ENCODE measurements at places on chromosomes 11 and 22.
A peak's percentile ranks its signal among the peaks of the same experiment; 100 is the strongest.

DNA sequence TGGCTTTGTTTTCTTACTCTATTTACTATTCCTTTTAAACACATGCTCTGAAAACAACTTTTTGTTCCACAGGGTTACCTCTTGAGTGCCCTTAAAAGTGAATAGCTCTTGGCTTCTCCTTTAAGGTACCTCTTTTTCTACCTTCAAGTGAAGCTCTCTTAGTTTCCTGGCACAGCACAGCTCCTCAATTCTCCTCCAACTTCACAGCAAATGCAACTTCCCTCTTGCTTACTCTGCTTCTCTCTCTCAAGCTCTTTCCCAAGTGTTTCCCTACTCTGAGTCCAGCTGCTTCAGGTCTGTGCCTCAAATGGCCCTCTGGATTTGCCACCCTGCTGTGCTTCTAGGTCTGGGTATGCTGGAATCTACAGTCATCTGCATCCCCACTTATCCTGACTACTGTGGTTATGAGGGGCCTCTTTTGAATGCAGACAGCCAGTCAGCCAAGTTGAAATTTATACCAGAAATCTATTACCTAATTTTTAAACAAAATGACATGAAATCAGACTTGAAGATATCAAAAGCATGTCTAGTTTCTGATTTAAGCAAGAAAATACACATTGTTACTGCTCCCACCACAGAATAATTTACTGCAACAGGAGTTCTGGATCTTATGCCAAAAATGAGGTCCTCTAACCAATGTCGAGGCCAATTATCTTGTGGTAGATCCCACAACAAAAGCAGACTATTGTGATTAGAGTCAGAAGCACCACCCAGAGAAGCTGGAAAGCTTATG, 371.1 kb downstream of the SOX6 start:
- DNase-seq, result no peak

- no peak for DNase-seq
Observed at GRCh38 chr22:46744581-46744980, 6.5 kb upstream of the CERK start.

- no peak for DNase-seq
Observed at GRCh38 chr22:30885001-30885366, 83.6 kb downstream of the MORC2 start.

DNA sequence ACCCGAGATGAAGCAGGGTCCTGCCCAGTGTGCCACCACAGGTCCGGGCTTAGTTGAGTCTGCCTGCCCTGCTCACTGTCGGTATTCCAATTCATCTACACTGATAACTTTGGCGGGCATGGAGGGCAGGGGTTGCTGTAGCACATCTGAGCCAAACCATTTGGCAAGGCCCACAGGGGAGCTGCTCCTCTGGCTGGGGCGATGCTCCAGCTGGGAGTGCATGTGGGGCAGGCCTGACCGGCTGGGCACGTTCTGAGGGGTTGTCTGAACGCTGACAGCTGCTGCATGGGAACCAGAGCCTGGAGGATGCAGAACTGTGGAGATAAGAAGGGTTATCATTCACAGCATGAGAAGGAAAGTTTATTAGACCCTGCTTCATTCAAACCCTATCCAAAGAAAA, 40.4 kb downstream of the DRG1 start:
- DNase-seq, result no peak

GRCh38 chr11:86699040-86699791, 26.8 kb upstream of the ME3 start:
- DNase-seq, result no peak

DNA sequence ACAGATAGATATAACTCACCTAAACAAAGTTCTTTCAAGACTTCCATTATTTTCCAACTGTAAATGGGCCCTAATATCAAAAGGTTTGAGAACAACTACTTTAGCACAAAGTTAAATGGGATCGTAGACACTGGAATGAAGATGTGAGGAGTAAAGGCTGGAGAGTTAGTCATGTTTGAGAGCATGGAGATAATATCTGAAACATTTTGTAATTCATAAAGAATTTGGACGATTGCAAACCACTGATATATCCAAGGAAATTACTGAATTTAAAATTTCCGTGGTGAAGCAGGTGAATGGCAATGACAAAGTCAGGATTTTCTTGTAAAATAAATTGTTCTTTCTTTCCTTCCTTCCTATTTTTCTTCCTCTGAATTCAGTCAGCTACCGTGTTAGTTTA, 564.9 kb downstream of the CNTN5 start:
- DNase-seq, result no peak

GRCh38 chr11:12243486-12243885, 133.1 kb downstream of the MICAL2 start:
- no peak for DNase-seq

DNA sequence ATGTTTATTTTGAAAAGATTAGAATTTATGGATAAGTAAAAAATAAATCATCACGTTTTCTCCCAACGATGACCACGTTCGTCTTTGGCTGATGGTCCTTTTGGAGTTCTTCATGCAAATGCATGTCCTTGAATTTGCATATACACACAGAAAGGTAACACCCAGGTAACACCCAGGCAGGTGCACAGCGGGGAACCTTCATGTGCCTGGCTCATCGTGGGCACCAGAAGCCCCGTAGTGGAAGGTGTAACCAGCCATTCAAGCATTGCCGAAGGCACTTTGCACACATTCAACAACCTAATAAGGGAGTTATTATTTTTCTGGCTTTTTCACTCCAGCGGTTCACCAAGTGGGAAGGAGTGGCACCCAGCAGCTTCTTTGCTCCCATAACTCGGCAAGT, 404.6 kb downstream of the TBC1D22A start:
- DNase-seq, result no peak

- DNase-seq, result peak; percentile 64
Observed at GRCh38 chr11:62324731-62325556, 12.3 kb upstream of the ASRGL1 start.

DNA sequence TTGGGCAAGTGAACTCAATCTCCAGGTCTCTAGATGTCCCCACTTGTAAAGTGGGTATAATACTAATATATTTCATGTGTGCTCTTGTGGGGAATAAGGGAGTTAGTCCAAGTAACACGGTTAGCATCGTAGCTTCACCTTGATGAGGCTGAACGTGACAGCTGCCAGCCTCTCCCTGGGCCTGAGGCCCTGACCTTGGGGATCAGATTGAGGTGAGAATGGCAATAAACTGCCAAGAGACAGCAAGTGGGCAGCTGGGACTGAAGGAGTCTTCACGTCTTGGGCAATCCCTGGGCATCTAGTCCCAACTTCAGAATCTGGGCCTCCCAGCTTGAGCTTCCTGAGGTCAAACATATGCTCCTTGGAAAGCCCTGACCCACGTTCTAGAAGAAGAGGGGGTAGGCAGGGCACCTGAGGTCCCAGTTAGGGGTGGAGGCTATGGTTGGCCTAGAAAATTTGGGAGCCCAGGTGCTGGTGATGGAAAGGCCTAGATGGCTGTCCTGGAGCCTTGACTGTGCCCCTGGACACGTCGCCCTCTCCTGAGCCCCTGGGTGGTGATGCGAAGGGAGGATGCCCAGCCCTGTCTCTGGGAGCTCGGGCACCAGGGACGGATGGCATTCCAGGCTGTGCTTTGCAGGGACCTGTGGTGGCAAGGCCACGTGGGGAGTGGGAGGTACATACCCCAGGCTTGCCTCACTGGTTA, 23.4 kb downstream of the ADAMTS15 start:
- DNase-seq, result no peak

DNA sequence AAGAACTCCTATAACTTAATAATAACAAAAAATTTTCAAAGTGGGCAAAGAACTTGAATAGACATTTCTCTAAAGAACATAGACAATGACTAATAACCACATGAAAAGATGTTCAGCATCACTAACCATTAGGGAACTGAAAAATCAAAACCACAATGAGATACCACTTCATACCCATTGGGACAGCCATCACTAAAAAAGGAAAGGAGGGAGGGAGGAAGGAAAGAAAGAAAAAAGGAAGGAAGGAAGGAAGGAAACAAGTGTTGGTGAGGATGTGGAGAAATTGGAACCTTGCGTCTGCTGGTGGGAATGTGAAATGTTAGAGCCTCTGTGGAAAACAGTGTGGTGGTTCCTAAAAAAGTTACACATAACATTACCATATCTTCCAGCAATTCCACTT, 55.8 kb downstream of the MS4A13 start:
- DNase-seq, result no peak

GRCh38 chr22:23117891-23118646, 23.7 kb downstream of the RSPH14 start:
- no peak for DNase-seq

DNA sequence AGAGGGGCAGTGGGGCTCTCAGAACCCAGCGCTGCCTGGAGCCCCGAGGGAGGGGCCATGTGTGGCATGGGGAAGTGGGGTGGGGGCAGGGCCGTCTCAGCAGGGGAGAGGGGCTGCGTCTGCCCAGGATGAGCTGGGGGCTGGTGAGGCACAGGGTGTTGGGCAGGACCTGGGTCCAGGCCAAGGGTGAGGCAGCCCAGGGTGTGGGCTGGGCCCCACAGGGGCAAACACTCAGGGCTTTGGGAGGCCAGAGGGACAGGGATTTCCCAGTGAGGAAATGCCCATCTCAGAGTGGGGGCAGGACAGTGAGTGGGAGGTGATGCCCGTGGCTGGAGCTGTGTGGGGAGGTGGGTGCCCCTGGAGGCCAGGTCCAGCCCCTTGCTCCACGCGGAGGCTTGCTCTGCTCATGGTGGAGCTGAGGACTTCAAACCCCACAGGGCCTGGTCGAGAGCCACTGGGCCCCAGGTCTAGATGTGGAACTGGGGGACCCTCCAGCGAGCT, 5.4 kb downstream of the PLXNB2 start:
- DNase-seq, result peak; percentile 14

DNA sequence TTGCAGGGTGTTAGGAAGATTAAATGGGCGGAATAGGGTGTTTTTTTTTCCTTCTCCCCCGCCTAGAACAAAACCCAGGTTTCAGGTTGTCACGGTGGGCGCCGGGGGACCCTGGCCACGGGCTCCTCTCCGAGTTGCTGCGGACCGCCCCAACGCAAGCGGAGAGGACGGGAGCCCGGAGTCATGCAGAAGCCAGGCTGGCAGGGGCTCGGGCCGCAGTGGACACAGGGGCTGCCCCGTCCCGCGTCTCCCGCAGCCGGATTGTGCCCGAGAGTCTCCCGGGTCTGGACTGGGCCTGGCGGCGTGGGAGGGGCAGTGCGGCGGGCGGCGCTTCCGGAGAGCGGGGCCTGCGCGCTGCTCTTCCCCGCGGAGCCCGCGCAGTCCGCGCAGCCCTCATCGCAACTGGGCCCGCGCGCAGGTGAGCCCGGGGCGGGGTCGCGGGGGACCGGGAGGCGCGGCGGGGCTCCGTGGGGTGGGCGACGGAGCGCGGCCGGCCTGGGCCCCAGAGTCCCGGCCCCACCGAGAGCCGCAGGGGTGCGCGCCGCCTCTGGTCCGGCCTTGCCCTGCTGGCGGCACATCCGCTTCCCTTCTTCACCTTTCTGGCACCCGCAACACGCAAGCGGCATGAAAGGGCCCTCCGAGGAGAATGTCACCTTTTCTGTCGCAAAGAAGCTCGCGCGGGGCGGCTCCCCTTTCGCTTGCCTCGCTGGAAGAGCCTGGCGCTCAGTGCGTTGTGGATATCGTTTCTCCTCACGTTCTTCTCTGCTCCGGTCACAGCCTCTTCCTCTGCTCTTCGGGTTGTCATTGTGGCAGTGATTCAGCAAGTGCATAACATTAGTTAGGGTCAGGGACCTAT, at the start of gene TIRAP:
Gene TIRAP, plus strand, starts transcription at position 358 of the 856 bp plus-strand sequence. CDS start 7,802 bp downstream, outside the sequence.
- DNase-seq, result peak; percentile 44

- DNase-seq, result no peak
Observed at GRCh38 chr11:122923302-122923701, 40.7 kb downstream of the JHY start.

GRCh38 chr22:49024775-49025440, 802.8 kb downstream of the BRD1 start:
- no peak for DNase-seq

DNA sequence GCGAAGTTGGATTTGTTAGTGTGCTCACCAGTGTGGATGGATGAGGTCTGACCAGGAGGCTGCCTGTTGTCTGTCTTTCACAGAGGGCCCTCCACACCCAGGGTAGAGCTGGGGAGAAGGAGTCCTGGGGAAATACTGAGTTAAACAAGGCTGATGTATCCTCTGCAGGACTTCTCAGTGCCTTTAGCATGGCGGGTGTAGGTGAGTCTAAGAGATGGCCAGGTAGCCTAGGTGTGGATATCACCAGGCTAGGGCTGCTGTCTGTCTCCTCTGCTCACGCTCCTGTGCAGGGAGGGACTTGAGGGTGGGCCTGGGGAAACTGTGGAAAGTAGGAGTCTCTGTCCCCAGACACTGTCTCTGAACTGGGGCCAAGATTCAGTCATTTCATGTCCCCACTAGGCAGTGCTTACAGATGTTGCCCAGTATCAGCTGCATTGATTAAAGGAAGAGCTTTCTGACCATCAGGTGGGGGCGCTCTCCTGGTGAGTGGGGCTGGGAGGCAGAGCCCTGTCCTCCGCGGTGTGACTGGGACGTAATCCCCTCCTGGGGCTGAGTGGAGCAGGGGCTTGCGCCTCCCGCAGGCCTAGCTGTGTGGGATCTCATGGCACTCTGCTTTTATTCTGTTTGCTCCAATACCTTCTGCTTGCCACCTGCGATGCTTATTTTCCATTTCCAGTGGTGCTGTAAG, 35.5 kb upstream of the CCDC188 start:
- DNase-seq, result no peak

Data from CD4-positive, alpha-beta T cell treated with Interferon alpha-2 for 1 hour (primary cell).